Brain microvascular endothelial cell (primary cell): ENCODE measurements at places on chromosomes 3 and 15.

GRCh38 chr3:29284497-29284896 is 3.6 kb downstream of the RBMS3 start:
- no peak for DNase-seq

- peak; percentile 65 for DNase-seq
Measured at GRCh38 chr3:159616234-159616825, 372.3 kb upstream of the IL12A start.

DNA sequence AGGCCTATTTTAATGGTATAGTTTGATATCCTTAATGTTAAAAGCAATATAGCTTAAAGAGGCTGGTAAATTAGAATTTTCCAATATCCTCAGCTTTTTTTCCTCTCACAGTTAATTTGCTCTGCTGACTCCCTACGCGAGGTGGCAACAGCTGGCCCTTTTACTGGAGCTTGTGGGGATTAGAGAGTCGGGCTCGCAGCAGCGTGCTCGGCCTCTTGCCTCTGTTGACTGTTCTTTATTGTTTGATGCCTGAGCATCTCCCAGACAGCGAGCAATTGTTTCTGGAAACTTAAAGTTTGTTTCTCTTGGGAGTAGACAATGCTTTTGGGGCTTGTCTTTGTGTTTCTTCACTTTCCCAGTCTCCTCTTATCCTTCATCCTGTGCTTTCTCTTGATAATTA is 80.8 kb downstream of the OPA1 start:
- no peak for DNase-seq

- DNase-seq: peak; percentile 23
Measured at GRCh38 chr3:83063446-83063845, 1302.0 kb upstream of the GBE1 start.

- no peak for DNase-seq
Measured at GRCh38 chr3:136120373-136121348, 75.5 kb downstream of the MSL2 start.

- no peak for DNase-seq
Measured at GRCh38 chr15:39596358-39597051, 15.6 kb downstream of the THBS1 start.

DNA sequence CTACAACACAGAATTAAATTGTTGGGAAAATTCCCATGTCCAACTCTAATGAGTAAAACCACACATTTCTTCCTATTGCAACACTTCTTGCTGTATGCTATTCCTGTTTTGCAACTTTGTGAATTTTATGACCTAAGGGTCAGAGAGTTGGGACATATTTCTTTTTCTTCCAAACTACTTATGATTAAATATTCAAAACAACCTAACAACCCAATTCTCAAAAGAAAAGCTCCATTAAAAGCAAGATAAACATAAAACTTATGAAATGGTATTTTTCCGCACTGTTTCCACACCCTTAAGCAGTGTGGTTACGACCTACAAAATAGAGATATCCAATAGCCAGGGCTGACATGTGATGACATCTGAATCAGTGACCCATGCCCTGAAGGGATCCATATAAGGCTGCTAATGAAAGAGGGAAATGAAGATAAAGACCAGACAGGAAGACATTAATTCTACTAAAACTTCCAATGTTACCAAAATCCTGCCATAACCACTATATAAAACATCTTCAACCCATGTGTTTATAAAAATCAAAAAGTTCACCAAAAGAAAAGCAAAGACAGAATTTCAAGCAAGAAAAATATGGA is 45.6 kb downstream of the DMXL2 start:
- DNase-seq: no peak

- no peak for DNase-seq
Measured at GRCh38 chr3:116601206-116601605, 108.4 kb upstream of the TUSC7 start.

- no peak for DNase-seq
Measured at GRCh38 chr3:194323785-194324735, 27.1 kb downstream of the CPN2 start.
